ENCODE measurements at places on chromosomes 4 and X.

DNA sequence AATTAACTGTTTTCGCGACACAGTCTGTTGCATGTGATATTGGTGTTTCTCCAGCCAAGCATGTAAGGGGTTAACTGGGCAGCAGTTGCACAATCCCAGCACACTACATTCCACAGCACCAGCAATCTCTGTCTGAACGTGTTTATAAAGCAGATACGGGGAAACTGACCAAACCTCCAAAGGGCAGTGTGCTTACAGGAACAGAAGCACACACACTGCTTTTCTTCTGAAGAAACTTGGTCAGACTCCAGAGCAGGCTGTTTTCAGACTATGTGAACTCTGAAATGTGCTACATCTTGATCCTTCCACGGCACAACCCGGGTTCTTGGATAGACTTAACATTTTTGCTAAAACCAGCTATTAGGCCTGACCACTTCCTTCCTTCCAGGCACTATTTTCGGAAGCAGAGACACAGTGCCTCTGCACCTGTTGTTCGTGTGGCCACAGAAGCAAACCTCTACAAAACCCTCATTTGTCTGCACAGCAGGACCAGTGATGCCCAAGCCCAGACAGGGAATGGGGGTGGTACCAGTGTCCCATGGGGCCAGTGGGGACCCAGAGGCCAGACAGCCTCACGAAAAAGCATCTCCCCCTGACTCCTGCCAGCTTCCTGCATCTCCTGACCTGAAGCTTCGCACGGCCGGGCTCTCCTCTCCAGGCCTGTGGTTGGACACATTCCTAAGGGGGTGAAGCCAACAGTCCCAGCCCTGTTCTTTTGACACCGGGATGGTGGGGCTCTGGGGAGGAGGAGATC lies 90.1 kb downstream of the IRF2 start:
- DNase-seq: no peak

DNA sequence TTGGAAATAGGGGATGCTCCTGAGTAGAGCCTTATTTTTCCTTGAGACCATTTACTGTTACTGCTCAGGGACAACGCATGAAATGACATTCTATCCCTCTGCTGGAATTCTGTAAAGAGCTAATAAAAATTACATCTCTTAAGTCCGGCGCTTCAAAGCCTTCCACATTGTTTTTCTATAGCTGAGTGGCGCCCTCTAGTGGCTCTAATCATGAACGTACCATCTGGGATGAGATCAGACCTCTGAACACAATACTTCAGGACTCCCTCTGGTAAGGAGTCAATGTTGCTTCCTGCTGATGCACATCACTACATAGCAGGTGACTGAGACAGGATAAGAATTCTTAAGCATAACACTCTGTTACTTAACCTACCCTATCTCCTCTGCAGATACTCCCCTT lies 6.0 kb downstream of the HMGN5 start:
- DNase-seq: no peak

DNA sequence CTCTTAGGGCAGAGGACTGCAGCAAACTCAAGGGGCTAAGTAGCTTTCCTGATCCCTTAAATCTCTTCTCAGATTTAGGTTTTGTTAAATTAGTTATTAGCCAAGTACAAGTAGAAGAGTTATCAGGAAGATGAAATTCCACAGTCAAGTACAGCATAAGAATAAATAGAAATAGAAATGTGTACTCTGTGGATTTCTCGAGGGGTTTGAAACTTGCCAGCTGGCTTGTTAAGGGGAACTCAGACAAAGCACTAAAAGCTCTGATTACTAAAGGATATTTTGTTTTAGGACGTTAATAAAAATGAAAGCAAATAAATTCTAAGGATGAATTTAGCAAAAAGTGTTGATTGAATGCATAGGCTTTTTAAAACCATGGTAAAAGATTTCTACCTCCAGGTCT lies 654.6 kb downstream of the RAPGEF2 start:
- DNase-seq: no peak

DNA sequence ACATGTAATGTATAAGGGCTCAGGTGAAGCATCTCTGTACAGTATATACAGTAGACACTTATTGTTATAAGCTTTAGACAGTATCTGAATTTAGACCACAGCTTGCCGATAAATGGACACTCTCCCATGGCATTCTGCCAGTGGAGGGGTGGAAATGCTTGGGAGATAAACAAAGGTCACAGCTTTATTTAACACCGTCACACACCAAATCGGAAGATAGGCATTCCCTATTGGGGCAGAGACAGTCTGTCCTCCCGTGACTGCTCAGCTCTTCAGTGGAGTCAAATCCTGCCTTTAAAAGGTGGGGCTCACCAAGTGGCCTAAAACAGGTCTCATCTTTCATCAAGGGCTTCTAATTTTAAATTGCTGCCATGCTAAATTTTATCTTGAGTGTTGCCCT lies 178.8 kb downstream of the CAMK2D start:
- DNase-seq: no peak

- no peak for DNase-seq
Measured at GRCh38 chrX:120378570-120378969, 16.7 kb downstream of the ATP1B4 start.

DNA sequence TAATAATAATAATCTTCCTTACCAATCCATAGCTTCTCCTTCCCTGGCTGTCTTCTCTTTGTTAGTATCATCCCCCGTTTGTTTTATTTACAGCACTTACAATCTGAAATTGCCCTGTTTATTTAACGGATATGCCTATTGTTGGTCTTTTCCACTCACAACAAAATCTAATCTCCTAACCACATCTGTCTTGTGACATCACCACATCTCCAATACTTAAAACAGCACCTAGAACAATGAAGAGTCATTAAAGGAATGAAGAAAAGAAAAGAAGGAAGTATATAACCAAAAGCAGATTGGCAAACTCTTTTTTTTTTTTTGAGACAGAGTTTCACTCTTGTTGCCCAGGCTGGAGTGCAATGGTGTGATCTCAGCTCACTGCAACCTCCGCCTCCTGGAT lies 38.7 kb upstream of the JADE1 start:
- no peak for DNase-seq

- DNase-seq: no peak
Measured at GRCh38 chr4:77264826-77265225, 107.8 kb downstream of the CCNG2 start.

GRCh38 chr4:86060341-86060740 lies 299.5 kb downstream of the MAPK10 start:
- DNase-seq: no peak

- no peak for DNase-seq
Measured at GRCh38 chrX:104166735-104167436, 633 bp downstream of the FAM199X start.

Data from NCI-H510A (cell line).